ENCODE measurements at places on chromosomes 3 and 15. TPM values are rescaled to one million over a fixed set of nuclear protein-coding genes. Genes with fewer than 3 reads are reported as not detected.

GRCh38 chr15:69934607-69935006 lies 163.1 kb downstream of the TLE3 start:
- DNase-seq = no peak

Gene SLCO2A1
- total RNA-seq = not detected

DNA sequence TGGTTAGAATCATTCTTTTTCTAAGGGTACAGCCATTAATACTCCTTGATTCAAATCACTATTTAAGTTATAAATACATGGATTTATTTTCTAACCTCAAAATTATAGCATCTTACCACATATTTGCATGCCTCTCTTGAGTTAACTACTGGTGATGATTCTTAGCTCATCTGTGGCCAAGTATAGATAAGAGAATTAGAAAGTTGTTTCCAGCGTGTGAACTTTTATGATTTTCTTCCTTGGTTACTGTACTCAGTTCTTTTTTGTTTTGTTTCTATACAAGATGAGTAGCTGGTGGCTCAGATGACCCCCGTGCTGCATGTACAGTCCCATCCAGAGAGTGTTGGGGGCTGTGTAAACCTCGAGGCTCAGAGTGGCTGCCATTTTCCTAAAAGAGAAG lies 124.6 kb downstream of the IGF1R start:
- no peak for DNase-seq

Gene CP
- not detected for total RNA-seq

GRCh38 chr3:185716436-185717108 lies 108.3 kb downstream of the IGF2BP2 start:
- no peak for DNase-seq

DNA sequence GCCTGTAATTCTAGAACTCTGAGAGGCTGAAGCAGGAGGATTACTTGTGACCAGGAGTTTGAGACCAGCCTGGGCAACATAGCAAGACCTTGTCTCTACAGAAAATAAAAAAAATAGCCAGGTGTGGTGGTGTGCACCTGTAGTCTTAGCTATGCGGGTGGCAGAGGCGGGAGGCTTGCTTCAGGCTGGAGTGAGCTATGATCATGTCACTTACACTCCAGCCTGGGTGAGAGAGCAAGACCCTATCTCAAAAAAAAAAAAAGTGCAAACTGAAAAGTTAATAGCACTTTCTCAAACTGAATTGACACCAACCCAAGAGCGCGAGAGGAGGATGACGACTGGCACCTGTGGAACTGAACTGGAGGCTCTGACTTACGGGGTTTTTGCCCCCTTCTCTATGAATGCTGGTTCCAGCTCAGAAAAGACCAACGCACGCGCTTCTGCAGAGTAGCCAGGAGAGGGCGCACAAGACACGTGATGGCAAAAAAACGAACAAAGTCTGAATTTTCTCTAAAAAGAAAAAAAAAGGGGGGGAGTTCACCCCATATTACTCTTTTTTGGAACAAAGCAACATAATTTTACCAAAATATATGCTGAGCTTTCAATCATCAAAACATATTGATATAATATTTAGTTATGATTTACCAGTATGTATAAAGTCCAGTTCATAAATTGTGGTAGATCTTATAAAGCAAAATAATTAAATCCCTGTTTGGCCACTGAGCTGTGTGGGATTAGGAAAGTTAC lies 23.7 kb downstream of the CFAP92 start:
- peak; percentile 70 for DNase-seq

Gene PBRM1
- total RNA-seq = 27.6 TPM

- DNase-seq = no peak
Observed at GRCh38 chr3:69033470-69033869, 18.7 kb downstream of the TMF1 start.

DNA sequence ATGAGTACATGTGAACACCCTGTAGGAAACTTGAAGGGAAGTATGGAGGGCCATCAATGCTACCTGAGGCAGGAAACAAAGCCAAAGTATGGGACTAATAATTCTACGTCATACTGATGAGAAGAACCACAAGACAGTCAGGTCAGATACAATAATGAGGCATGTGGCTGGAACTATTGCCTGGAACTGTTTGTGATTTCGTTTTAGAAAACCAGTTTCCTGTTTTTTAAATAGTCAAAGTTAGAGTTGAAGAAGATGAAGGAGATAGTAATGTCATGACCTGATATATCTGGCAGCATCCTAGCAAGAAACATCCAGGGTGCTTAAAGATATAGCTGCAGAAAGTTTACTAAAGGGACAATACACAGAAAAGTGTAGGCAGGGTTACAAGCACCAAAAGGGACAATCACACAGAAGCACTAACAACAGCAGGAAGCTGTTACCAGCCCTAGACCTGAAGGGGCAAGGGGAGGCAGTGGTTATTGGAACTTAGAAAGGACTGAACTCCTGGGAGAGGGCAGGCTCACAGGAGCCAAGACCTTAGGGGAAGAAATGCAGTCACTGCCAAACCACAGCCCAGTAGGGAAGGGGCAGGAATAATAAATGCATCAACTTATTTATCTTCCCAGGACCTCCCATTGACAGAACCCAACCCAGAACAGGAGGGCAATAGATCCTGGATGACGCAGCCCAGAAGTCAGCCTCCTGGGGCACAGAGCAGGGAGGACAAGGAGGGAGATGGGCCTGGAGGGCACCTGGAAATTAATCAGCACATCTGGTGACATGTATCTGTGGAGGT lies 302.1 kb upstream of the STT3B start:
- DNase-seq = no peak

Gene NEK11
- 4.8 TPM for total RNA-seq

- DNase-seq = no peak
Observed at GRCh38 chr3:149999421-149999820, 28.7 kb upstream of the PFN2 start.

- DNase-seq = no peak
Observed at GRCh38 chr15:101264011-101264410, 12.2 kb upstream of the CHSY1 start.

GRCh38 chr15:66252685-66253417 lies 699 bp downstream of the MEGF11 start:
- no peak for DNase-seq

DNA sequence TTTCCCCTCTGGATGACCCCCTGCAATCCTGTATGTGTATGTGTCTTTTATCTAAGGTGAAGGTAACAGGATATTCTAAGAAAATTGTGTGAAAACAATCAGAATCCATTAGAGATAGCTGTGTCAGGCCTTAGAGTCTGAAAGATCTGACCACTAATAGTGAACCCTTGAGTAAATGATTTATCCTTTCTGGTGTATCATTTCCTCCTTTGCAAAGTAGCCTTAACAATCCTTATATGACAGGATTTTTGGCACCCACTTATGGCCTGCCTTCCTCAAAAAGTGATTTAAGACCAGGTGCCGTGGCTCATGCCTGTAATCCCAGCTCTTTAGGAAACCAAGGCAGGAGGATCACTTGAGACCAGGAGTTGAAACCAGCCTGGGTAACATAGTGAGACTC lies 110.2 kb downstream of the RBPMS2 start:
- no peak for DNase-seq

Data from HT-29 (cell line).